ENCODE measurements at places on chromosomes 7 and 10.

GRCh38 chr7:3005257-3005656 is 38.4 kb downstream of the CARD11 start:
- no peak for DNase-seq

- DNase-seq: no peak
Observed at GRCh38 chr7:142855756-142856564, 1.1 kb downstream of the EPHB6 start.

- DNase-seq: peak; percentile 68
Observed at GRCh38 chr7:5704534-5704922, 76.9 kb downstream of the RNF216 start.

GRCh38 chr7:68313806-68314205 is 1284.5 kb upstream of the AUTS2 start:
- DNase-seq: no peak

GRCh38 chr7:71173955-71174354 is 42.0 kb downstream of the GALNT17 start:
- no peak for DNase-seq

DNA sequence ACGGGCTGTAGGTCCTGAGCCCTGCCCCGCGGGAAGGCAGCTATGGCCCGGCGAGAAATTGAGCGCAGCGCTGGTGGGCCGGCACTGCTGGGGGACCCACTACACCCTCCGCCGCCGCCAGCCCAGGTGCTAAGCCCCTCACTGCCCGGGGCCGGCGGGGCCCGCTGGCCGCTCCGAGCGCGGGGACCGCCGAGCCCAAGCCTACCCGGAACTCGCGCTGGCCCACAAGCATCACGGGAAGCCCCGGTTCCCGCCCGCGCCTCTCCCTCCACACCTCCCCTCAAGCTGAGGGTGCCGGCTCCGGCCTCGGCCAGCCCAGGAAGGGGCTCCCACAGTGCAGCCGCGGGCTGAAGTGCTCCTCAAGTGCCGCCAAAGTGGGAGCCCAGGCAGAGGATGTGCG is 5.5 kb upstream of the CACUL1 start:
- DNase-seq: no peak

DNA sequence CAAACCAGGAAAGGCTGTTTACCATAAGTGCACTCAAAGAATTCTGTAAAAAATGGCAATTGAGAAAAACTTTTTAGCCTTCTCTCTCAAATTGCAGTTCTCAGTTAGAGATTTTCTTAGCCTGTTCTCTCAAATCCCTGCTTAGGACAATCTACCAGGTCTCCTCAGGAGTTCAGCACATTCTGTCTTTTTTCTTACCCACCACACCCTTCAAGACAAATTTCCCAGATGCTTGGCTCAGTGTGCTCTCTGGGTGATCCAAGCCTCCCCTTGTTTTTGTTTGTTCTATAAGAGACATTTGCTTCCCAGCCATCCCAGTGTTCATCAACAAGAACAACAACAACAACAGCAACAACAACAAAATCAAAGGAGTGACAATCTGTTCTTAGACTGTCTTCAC is 87.3 kb downstream of the MACC1 start:
- DNase-seq: no peak

DNA sequence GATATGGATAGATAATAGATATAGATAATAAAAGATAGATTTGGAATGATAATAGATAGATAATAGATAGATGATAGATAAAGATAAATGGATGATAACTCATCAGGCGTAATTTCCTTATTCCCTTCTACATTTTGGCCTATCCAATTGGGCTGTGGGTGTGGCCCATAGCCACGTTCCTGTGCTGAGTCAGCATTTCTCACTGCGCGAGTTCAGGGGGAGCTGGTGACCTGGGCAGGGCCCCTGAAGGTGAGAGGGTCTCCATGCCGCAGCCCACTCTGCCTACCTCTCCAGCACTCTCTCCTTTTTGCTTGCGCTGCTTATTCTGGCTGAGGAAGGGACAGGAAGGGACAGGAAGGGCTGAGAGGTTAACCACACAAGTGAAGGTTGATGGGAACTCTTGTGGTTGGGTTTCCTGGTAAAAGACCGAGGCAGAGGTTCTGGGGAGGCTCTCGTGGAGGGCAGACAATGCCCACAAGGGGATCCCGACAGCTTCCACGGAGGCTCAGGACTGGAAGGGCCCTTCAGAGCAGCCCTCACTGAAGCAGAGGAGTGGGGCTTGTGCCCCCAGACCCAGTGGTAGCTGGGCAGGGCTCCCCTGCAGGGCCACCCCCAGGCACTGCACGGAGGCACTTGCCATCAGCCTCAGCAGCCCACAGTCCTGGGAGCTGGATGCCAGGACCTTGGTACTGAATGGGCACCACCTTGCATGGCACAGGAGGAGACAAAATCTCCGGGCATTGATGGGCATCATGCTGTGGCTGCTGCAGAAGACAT is 247.3 kb upstream of the PITRM1 start:
- DNase-seq: no peak

DNA sequence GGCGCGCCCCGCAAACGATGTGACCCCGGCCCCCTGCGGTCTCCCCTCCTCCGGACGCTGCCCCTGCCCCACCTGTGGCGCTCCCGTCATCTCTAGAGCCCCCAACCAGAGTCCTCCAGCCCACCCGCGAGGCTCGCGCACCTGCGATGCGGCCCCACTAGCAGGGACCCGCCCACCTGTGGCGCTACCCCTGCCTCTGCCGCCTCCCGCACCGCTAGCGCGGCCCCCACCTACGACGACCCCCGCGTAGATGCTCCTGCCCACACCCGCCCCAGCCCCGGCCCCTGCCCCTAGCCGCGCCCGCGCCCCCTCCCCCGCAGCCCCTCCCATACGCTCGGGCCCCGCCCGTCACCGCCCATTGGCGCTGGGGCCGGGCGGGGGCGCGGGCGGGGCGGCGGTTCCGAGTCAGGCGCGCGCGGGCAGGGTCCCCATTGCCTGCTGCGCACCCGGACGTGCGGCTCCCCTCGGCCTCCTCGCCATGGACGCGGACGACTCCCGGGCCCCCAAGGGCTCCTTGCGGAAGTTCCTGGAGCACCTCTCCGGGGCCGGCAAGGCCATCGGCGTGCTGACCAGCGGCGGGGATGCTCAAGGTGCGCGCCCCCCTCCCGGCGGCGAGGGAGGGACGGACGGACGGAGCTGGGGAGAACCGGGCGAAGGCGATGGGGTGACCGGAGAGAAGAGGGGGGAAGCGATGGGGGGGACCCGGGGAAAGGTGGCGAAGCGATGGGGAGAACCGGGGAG is at the start of gene PFKP:
Gene PFKP, plus strand, starts transcription at position 431 of the 741 bp plus-strand sequence. Its CDS starts 48 bp downstream, at position 479.
- DNase-seq: no peak

DNA sequence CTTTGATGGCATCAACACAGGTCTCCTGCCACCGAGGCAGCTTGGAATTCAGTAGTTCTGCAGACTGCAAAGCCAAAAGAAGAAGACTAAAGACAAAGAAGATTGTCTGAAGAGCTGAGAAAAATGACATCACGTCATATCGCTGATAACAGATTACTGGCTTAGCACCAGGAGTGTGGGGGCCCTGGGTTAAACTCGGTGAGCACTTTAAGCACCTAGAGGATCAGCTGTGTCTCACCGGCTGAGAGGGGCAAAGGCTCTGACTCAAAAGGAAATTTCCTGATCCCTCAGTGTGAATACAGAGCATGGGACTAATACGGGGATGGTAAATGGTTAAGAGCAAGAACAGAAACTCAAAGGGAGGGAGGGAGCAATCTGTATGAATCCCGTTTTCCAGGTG is 30.7 kb downstream of the BRI3 start:
- no peak for DNase-seq

- no peak for DNase-seq
Observed at GRCh38 chr7:27861747-27862146, 121.8 kb downstream of the TAX1BP1 start.

- DNase-seq: no peak
Observed at GRCh38 chr7:134741907-134742635, 37.4 kb upstream of the CALD1 start.

- no peak for DNase-seq
Observed at GRCh38 chr7:116279217-116279616, 68.9 kb downstream of the TES start.

DNA sequence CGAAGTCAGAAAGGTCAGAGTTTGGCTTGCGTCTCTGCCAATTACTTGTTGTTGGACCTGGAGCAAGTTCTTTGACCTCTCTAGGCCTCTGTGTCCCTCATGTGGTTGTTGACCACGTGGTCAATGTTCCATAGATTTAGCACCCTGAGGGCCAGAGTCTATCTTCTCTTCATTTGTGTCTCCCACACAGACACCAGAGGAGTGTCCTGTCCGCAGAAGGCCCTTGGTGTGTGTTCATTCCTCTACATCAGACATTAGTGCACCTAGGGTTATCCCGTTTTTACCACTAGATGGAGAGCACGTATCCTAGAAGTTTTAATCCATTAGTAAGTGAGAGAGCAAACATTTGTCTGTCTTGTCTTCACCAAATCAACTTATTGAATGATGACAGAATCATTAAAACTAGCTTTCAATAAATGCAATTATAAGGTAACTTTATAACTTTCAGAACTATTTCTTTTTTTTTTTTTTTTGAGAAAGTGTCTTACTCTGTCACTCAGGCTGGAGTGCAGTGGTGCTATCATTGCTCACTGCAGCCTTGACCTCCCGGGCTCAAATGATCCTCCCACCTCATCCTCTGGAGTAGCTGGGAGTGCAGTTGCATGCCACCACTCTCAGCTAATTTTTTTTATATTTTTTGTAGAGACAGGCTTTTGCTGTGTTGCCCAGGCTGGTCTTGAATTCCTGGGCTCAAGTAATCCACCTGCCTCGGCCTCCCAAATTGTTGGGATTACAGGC is 122.5 kb upstream of the ANKRD1 start:
- DNase-seq: peak; percentile 24

DNA sequence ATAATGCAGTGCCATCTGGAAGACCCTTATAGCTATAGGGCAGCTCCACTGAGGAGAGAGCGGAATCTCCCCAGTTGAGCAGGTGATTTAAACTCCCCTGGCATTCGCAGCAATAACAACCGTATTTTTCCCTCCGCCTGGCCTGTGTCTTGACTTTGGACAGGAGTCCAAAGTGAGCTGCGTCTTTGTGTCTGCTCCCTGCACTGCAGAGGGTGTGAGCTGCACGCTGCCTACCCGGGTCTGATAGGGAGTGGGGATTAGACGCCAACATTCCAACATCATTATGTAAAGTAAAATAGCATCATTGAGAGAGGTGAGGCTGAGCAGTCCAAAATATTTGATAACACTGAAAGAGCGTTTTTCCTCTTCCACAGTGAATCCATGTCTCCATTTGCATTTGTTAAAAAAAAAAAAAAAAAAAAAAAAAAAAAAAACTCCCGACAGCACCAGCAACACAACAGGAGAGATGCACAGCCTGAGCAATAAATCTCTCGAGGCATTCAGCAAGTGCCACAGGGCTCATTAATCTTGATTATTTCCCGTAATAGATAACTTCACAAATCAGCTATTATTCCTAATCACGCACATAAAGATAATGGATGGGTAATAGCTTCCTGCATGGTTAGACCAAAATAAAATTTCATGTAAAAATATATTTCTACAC is 68.6 kb downstream of the CELF2 start:
- DNase-seq: no peak

GRCh38 chr10:89250865-89251408 is 638 bp downstream of the LIPA start:
- DNase-seq: no peak

- no peak for DNase-seq
Observed at GRCh38 chr10:131943021-131943814, 38.5 kb downstream of the BNIP3 start.

DNA sequence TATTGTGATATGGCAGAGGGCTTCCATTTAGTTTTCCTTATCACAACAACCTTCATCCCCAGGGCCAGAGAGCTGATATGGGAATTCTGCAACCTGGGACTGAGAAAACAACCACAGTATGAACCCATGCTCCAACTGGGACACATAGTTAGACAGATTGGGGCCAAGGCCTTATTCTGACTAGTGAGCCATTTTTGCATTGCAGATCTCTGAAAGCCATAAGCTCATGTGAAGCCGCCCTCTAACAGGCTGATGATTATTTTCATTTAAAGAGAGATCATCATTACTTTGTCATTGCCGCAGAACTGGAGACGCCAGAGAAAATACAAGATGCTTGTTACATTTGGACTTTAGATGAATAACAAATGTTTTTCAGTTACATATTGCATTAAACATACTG is 791.7 kb upstream of the POM121L12 start:
- DNase-seq: no peak

DNA sequence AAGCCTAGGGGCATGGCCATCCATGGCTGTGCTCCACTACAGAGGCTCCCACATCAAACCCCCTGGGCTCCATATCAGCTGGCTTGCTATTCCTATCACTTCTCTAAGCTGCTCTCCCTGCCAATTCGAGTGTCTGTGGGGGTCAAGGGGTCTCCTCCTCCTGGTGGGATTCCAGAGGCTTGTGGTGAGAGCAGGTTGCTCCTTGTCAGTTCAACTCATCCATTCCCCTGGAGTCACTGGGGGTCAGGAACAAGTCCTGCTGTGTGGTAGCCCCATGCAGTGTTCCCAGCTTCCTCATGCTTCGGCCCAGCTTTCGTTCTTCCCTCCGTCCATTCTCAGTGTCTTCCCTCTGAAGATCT is 86.6 kb upstream of the UNC5B start:
- DNase-seq: no peak

DNA sequence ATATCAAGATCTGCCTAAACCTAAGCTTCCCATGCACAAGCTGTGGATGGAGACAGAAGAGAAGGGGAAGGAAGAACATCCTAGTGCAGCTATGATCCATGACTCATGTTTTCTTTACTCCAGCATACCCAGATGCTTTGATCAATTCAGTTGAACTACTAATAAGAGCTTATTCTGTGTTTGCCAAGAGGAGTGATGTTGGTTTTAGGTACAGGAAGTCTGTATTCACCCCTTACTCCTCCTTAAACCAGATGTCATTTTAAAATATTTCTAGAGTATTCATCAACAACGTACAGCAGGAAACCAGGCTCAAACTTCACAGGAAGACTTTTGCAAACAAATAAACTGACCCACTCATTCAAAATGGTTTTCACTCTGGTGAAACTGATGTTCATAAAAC is 29.2 kb downstream of the PANK1 start:
- DNase-seq: no peak

- no peak for DNase-seq
Observed at GRCh38 chr10:71234004-71234894, 21.9 kb downstream of the UNC5B start.

GRCh38 chr7:15199482-15199881 is 296.9 kb upstream of the DGKB start:
- peak; percentile 21 for DNase-seq

DNA sequence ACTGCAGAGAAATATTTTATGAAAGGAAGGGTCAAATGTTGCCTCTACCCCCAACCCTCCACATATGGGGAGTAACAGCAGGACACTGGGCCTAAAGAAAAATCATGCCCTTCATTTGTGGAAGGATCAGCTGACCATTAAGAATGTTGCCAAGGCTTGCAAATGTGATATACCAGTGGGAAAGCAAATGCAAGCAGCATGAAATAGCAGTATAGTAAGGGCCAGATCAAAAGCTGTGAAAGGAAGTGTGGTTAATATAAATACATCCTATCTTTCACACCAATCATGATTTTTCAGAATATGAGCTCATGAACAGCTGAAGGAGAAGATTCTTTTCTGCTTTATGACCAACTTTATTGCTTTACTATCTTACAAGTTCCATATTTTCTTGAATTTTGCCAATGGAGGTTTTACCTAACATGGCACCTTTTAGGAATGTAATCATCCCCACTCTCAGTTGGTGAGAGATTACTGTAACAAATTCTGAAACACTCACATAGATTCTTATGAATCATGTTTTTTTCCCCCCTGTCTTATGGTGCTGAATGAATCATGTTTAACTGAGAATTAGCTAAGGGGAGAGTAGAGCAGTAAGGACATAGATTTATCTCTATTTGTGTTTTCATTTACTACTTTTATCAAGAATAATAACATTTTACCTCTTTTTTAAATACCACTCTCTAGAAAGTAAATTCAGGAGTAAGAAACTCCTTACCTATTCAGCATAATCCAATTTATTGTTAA is 12.1 kb upstream of the ATAD1 start:
- no peak for DNase-seq

All from foreskin melanocyte (primary cell).